ENCODE measurements at places on chromosomes 12 and 14.

DNA sequence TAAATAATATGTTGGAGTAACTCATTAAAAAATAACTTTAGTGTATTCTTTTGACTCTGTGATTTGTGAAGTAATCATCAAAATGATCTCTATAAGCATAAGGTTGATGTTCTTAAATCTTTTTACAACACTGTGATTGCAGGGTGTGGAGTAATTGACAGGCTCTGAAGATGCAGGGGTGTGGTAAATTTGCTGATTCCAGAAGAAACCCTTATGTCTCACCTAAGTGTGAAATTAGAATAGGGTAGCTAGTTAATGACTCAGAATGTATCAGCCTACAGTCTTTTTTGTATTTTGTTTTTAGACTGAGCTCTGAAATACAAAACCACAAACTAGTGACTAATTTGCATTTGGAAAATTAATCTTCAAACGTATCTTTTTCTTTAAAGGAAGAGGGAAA lies 5.9 kb downstream of the PRPF39 start:
- DNase-seq = no peak

DNA sequence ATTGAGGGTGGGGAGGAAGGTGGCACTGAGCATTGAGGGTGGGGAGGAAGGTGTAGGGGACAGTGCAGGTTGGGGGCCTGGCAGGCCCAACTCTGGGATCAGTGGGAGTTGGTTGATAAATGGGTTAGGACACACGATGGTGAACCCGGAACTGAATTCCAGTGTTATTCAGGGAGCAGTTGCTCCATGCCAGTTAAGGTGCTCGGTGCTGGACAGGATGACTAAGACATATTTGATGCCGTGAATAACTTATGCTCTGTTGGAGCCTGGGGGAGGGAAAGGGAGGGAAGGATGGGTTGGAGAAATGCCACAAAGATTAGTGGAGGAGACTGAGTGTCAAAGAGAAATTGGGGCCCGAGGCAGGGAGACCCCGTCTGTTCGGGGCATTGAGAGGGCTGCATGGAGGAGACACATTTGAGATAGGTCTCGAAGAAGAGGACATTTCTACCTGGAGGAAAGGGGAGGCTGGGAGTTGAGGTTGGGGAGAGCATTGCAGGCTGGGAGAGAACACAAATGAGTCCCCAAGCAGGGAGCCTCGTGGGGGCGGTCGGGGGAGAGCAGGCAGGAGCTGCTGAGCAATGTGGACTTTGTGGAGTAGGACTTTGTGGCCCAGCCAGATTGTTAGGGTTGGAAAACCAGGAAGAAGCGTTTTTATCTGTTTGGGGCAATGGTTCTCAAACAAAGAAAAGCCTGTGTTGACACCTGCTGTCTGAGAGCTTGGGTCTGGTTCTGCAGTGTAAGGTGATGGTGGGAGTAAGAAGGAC lies 65.3 kb downstream of the IQSEC3 start:
- DNase-seq = no peak

DNA sequence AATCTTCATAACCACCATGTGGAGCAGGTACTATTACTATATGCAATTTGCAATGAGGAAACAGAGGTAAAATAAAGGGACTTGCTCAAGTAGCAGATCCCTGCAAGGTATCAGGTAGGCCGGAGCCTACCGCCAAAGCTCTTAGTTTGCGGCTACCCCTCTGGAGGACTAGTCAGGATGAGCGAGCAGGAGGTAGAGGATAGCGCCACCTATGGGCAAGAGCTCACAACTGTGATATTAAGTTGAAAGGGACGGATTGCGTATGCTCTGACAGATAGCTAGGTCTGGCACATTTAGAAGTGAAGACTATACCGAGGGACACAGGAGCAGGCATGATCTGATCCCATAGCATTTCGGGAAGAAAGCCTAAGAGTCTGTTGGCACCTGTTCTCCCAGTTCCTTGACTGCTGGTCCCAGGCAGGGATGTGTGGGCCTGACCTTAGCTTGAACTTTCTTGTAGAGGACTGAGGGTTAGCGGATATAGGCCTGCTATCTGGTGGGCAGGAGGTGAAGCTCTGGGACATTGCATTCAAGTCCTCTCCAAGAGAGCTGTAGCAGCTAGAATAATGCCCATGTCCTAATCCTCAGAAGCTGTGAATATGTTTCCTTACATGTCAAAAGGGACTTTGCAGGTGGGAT lies 48.0 kb downstream of the SLC17A8 start:
- DNase-seq = no peak

GRCh38 chr12:116920939-116921338 lies 10.2 kb downstream of the FBXW8 start:
- DNase-seq = no peak

DNA sequence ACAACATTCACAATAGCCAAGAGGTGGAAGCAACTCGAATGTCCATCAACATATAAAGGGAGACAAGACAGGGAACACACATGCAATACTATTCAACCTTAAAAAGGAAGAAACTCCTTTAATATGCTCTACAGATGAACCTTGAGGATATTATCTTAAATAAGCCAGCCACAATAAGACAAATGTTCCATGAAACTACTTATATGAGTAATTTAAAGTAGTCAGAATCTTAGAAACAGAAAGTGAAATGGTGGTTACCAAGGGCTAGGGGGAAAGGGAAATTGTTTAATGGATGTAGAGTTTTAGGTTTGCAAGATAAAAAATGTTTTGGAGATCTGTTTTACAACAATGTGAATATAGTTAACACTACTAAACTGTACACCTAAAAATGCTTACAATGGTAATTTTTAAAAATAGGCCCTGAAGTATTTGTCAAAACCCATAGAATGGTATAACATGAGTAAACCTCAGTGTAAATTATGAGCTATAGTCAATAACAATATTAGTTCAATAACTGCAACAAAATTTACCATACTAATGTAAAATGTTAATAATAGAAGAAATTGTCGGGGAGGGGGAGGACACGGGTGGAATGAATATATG lies 71.1 kb downstream of the EGLN3 start:
- DNase-seq = no peak

DNA sequence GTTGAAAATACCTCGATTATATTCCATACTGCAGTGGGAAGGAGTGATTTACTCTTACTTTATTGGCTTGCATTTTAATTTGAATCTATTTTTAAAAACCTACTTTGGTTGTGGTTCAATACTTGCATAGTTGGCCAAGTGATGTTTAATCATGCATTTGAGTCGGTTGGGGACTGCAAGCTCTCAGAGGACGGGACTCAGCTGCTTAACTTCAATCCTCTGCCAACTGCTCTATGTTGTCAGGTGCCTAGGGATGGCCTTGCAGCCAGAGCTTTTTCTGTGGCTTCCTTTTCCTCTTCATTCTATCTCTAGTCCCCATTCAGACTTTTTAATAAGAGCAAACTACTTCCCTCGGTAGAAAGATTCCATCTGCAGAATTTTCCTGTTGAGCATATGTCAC lies 53.4 kb upstream of the KRR1 start:
- no peak for DNase-seq

DNA sequence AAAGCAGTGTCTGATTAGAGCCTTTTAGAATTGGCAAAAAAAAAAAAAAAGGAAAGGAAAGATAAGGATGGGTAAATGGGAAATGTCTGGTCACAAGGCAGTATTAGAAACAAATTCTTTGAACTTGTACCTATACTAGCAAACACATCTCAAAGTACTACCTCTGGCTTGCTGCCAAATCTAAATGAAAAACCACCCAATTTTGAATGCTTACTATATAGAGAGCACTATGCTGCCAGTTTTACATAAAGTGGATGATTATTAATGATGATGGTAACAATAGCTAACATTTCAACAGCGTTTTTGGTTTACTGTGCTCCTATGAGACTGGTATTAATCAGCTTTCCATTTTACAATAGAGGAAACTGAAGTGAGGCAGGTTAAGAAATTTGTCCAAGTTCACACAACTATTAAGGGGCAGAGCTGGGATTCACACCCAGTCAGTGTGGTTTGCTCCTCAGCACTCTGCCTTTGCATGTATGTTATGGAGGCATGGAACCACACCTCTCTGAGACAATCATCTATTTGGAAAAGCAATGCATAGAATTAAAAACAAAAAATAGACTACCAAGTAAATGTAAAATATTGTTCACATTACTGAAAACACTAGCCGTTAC lies 34.2 kb downstream of the ATP2B1 start:
- no peak for DNase-seq
